ENCODE measurements at places on chromosomes 7 and 10.

- DNase-seq, result no peak
Observed at GRCh38 chr7:157320608-157320980, 16.2 kb upstream of the DNAJB6 start.

GRCh38 chr10:91415816-91416215 lies 5.7 kb downstream of the HECTD2 start:
- no peak for DNase-seq

DNA sequence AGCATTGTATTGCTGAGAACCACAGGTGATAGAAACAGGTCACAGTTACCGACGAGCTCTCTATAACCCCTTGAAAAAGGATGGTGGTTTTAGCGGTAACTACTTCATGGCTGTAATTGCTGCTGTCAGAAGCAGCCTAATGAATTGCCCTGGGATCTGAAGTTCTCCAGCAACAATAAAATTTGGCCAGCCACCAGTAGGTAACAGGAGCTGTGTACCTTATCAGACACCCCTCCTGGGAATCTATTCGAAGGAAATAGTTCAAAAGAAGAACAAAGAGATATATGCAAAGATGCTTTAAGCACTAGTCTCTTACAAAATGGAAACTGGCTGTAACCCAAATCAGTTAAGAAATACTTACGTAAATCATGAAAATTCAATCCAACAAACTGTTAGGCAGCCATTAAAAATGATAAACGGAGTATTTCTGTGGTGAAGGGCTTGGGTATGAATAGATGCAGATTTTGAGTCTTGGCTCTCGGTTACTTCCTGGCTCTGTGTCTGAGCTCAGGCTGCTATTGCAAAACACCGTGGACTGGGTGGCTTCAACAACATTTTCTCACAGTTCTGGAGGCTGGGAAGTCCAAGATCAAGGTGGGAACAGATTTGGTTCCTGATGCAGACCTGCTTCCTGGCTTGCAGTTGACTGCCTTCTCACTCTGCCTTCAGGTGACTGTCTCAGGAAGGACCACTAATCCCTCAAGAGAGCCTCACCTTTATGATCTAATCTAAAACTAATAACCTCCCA lies 1.6 kb downstream of the MSRB2 start:
- no peak for DNase-seq

DNA sequence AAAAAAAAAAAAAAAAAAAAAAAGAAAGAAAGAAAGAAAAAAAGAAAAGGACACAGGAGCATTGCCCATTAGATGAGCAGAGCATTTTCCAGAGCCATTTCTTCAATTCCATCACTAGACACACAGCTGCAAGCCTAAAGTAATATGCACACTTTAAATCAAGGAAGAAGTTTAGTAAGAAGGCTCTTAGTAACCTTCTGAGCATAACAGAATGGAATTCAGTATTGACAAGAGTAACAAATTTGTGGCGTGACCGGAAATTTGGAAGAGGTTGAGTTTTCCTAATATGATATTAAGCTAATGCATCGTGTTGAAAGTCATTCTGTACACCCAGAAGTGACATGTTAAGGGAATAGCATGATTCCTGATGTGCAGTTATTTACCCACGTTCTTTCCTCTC lies 35.3 kb downstream of the SMURF1 start:
- no peak for DNase-seq

DNA sequence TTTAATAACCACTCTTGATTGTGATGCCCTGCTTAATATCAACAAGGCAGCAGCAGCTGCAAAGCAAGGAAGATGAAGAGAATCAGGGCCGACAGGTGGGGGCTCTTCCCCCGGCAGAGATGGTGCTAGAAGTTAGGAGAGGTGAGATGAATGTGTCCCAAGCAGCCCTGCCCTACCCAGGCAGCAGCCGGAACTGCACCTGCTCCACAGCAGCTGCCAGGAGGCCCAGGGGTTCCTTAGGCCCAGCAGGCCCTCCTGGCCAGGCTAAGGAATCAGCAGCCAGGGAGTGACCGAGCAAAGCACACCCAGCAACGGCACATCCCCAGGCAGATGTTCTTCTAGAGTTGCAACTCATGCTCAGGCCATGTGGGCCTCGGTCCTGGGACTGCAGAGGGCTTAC lies 17.9 kb downstream of the AFAP1L2 start:
- no peak for DNase-seq

DNA sequence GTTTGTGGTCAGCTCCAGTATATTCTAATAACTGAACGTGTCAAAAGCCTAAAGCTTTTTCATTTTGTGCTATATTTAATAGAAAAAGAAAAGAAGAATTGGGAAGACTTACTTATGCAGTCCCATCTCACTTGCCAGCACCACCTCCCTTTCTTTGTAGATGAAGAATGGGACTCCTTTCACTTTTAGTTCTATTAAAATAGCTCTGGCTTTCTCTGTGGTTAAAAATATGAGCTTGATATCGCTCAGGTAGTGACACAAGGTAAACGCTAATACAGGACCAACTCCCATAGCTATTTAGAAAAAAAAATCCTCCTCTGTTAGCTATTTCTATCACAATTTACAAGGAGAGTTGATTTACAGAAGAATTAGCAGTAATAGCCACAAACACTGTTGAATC lies 176.8 kb downstream of the PDE1C start:
- DNase-seq, result no peak

- DNase-seq, result no peak
Observed at GRCh38 chr10:81019029-81019890, 481.6 kb downstream of the SH2D4B start.

DNA sequence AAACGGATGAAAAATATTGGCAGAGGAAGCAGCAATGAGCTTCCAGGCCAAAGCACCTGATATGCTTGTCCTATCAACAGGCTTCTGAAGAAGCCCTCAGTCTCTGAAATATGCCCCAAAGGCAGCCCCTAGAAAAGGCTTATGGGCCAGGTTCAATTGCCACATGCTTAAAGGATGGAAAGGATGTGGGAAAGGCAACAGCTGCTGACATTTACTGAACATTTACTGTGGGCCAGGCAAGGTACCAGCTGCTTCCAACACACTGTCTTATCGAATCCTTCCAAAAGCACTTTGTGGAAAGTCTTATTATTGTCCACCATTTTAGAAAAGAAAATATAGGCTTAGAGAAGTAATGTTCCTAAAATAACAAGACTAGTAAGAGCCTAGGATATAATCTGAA lies 56.5 kb downstream of the DOCK4 start:
- no peak for DNase-seq

DNA sequence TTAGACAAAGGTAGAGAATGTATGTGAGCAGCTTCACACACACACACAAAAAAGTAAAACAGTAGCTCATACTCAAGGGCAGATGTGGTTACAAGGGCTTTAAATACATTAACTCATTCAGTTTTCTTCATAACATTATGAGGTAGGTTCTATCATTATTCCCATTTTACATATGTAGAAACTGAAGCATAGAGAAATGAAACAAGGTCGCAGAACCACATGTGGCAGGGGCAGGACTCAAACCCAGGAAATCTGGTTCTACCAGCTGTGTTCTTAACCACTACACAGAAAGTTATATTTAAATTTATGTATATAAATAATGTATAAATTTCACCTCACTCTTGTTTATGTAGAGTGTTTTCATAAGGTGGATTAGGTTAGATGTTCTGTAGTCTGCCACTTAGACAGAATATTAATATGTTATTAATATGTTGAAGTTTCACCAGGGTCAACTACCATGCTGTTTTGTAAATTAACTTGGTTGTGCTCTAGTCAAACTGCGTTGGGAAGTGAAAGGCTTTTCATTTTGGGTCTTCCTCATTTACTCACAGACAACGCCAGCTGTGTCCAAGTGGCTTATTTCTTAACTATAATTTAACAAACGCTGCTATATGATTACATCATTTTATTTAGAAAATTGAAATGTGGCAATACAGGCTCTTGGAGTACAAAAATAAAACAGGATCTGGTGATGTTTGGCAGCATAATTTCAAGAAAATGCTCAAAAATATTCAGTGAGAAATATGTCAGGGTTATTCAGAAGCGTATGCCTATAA lies 138.4 kb downstream of the MDFIC start:
- no peak for DNase-seq

DNA sequence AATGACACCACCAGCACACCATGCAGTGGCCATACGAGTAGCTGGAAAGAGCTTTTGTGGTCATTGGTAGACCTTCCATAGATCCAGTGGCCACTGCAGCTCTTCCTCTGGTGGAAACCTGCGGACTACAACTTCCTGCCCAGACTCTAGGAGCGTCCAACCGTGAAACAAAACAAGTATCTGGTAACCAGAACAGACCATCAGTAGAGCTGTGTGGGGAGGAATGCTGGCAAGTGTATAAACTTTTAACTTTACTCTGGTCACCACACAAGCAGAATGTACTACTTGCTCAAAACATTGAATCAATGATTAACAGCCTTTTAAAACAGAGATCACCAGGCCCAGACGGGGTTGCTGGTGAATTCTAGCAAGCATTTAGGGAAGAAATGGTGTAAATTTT lies 154.7 kb upstream of the DGKB start:
- DNase-seq, result no peak

DNA sequence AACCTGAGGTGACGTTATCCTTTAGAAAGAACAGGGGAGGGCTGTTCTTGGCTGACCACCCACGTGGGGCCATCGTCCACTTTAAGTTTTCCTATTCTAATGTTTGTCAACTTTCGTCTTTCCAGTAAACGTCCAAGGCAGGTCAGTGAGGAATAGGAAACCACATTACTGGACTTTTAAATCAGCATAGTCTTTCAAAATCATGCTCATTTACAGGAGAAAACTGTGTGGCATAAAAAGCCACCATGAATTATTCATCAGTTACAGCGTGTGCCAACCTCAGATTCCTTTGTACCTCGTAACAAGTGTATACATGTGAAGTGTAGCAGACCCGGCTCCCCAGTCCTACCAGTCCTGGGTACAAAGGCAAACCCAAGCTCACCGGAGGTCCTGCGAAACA lies 25.1 kb upstream of the ABLIM1 start:
- no peak for DNase-seq

DNA sequence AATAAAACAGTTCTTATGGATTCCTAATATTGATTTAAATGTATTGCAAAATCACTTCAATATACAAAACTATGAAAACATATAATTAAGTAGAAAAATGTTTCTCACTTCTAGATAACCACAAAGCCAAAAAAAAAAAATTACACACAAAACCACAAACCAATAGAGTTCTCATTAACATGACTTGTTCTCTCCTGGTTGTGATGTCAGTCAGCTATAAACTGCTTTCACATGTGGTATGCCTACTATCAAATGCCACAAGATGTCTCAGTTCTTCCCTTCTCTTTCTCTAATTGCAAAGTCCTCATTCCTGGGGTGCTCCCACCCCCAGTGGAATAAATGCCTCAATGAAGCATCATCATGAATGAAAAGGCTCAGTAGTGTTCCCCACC lies 16.6 kb downstream of the GNAI1 start:
- DNase-seq, result no peak

DNA sequence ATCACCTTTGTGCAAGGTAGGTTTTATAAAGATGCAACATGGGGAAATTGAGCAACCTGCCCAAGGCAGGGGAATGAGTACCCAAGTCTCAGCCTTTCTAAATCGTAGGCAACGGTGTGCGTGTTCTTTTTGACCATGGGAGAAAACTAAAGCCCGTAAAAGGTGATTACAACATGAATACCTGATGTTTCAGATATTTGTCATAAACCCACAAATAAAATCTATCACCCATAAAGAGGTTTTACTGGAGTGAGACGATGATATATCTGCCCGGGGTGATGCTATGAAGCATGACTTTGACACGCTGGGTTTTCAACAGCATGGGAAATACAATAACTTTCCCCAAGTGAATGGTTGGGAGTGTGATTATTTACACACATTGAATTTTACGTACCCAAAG lies 406.3 kb upstream of the KLF6 start:
- no peak for DNase-seq

DNA sequence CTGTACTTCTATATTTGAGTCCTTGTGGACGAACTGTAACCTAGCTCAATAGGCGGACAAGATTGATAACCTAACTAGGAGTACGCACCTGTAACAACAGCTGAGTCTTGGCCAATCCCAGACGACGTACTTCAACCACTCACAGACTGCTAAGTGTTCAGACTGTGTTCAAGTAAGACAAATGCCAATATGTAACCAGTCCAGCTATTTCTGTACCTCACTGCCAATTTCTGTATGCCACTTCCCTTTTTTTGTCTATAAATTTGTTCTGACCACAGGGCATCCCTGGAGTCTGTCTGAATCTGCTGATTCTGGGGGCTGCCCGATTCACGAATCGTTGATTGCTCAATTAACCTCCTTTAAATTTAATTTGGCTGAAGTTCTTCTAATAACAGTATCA lies 32.2 kb downstream of the HACD1 start:
- DNase-seq, result no peak

- no peak for DNase-seq
Observed at GRCh38 chr10:49596493-49596809, 13.7 kb upstream of the SLC18A3 start.

- DNase-seq, result no peak
Observed at GRCh38 chr10:18216482-18216881, 76.3 kb downstream of the CACNB2 start.

DNA sequence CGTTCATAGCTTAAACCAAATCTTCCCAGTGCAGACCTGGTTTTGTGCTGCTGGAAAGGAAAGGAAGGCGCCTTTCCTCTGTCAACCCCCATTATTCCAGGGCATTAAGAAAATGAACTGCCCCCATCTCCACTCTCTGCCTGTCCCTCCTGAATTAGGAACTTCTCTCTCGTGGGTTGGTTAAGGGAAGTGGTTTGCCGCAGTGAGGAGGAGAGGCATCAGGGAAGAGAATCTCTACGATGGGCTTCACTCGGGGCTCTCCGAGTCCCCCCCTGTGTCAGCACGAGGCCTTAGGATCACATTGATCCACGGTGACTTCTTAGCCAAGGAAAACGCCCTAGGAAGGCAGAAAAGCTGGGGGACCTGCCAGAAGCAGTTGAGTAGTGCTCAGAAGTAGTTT lies 53.9 kb upstream of the LYZL2 start:
- no peak for DNase-seq

- DNase-seq, result no peak
Observed at GRCh38 chr7:140674356-140674800, 1.6 kb downstream of the ADCK2 start.

- DNase-seq, result no peak
Observed at GRCh38 chr7:83150310-83150709, 12.4 kb downstream of the PCLO start.

Data from cortex of kidney (tissue), 1 donor.